ENCODE measurements at places on chromosomes 4 and X.

- peak; percentile 29 for DNase-seq
Observed at GRCh38 chr4:165006456-165006855, 25.3 kb upstream of the TRIM60 start.

- DNase-seq, result peak; percentile 31
Observed at GRCh38 chr4:11597506-11597905, 168.8 kb upstream of the HS3ST1 start.

- DNase-seq, result peak; percentile 27
Observed at GRCh38 chr4:123659730-123660129, 263.1 kb downstream of the SPRY1 start.

DNA sequence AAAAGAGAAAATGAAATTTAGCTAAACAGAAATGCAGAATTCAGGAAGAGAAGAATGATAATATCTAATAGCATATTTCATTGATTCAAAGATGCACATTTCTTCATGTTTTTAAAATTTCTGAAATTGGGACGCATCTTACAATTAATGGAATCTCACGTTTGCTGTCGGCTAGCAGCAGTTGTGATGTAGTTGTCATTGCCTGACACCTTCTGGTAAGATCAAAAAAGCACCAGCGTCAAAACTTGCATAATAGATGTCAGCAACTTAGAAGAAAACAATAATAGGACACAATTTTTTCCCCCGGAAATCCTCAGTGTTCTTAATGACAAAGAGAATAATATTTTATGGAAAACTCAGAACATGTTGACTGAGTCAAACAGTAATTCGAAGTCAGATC, 29.8 kb upstream of the SLC7A3 start:
- no peak for DNase-seq

- DNase-seq, result no peak
Observed at GRCh38 chr4:122010610-122011009, 58.8 kb upstream of the TRPC3 start.

GRCh38 chr4:6928081-6928480, 18.5 kb downstream of the TBC1D14 start:
- no peak for DNase-seq

DNA sequence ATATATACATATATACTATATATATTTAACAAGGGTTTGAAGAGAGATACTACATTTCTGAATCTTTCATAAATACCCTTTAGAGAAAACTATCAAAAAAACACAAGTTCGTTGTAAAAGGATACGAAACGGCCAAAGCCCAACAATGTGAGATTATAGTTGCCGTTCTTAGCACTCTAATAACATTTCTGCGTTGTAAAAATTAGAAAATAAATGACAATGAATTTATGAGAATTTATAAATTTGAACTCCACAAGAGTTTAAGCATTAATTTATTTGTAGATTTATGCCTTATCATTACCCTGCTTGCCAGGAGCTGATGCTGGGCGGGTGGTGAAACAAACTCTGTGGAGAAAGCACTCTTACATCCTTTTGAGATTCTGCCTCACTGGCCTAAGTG, 1.1 kb downstream of the WDR17 start:
- DNase-seq, result peak; percentile 48

- DNase-seq, result peak; percentile 0
Observed at GRCh38 chr4:46270986-46271596, 118.8 kb downstream of the GABRA2 start.

DNA sequence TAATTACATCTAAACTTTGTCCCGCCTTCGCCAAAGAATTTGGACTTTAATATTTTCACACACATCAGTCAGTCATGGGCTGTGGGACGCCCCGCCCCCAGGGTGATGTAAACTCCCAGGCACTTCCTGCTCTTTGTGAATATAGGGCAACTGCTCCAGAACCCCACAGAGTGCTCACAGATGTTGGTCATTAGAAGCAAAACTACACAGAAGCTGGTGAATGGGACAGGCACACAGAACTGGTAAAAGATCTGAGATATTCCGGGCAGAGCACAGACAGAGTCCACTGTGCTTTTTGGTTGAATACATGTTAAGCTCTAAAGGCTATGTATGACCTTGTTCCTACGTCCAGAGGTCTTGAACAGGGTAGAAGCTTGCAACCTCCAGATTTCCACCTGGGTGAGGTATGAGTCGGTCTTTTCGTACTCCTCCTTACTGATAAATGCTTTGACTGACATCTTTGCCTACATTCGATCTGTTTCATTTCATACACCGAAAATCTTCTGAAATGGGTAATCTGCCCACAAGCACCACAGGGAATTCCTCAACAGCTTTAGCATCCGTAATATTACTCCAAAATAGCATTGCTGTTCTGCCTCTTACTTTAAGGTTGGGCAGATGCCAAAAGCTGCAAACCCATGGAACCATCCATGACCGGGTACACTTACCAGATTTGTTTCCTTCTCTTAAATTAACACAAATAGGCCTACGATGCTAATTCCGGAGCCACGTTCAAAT, 144.6 kb downstream of the AMELX start:
- DNase-seq, result peak; percentile 39

DNA sequence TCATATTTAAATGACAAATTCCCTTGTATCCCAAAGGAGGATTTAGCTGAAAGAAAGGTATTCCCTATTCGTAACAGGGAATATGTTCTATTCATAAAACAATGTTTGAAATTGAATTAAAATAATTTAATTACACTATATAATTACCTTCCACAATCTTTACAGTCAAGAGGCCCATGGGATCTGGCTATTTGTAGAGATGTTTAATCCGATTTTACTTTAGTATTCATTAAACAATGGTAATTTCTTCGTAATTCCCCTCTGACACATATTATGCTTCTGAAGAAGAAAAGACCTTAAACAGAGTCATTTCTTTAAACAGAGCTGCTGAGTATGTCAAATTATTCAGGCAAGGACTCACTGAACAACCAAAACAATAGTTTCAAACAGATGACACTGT, 98.8 kb downstream of the MAGEC1 start:
- DNase-seq, result no peak

- DNase-seq, result no peak
Observed at GRCh38 chr4:3128058-3128457, 53.6 kb downstream of the HTT start.

- DNase-seq, result no peak
Observed at GRCh38 chr4:68183417-68183816, 53.7 kb upstream of the TMPRSS11F start.

DNA sequence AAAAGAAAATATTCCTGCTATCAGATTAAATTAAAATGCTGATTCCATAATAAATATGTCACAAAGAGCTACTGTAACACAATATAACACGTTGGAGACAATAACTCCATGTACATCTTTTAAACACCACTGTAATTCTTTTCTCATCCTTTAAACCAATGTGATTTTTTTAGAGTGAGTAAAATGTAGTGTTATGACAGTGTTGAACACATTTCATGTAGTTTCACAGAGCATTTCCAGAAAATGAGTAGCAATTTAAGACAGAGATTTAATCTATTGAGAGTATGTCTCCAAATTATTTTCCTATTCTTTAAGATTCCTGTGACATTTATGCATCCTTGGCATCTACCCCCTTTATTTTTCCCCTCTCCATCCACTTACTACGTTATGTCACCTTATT, 17.1 kb upstream of the PRRG1 start:
- DNase-seq, result no peak

- DNase-seq, result no peak
Observed at GRCh38 chr4:187467224-187467623, 528.3 kb upstream of the ZFP42 start.

DNA sequence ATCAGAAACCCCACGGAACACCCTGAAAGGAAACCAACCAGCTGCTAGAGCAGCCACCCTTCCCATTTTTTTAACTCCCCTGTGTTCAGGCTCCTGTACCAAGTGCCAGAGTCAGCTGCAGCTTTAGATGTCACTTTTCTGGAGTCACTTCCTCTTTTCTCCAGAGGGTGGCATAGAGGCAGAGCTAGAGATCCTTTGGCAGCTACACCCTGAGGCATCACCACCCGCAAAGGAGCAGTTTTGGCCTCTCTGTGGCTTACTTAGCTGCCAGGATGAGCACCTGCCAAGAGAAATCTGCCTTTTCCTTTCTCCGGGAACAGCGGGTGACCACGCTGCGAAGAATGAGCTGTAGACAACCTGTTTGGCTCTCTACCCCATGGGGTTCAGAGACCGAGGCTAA, 58.0 kb upstream of the CHRDL1 start:
- peak; percentile 94 for DNase-seq

DNA sequence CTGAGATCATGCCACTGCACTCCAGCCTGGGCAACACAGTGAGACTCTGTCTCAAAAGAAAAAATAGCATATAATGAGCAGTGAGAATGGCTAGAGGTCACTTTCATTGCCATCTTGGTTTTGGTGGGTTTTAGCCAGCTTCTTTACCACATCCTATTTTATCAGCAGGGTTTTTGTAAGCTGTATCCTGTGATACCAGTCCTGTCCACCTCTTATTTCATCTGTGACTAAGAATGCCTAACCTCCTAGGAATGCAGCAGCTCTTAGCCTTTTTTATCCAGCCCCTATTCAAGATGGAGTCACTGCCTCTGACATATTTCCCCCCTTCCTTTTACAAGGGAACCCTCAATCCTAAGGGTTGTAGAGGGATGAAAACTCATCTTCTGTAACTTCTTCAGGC, 26.1 kb upstream of the IGFBP7 start:
- DNase-seq, result no peak

DNA sequence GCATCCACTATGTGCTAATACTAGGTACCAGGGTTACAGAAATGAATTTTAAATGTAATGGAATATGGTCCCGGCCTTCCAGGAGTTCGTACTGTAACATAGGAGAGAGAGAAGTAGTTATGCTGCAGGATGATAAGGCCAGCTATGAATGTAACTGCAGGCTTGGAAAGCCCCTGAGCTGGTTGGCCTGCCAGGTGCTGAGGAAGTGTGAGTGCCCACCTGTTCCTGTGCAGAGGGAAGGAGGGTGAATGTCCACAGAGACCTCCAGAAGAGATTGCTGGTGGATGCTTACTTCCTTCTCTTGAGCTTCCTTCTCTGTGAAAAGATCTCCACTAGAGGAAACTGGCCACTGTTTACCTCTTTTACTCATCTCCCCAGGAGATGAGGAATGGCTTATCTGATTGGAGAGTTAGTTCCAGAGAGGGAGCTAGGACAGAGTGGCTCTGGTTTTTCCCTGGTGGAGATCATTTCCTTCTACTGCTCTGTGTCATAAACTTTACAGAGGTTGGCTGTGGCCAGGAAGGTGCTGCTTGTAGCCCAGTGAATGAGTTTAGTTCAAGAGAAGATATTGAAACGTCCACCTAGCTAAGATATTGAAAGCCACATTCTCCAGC, 114.0 kb upstream of the LNX1 start:
- no peak for DNase-seq

DNA sequence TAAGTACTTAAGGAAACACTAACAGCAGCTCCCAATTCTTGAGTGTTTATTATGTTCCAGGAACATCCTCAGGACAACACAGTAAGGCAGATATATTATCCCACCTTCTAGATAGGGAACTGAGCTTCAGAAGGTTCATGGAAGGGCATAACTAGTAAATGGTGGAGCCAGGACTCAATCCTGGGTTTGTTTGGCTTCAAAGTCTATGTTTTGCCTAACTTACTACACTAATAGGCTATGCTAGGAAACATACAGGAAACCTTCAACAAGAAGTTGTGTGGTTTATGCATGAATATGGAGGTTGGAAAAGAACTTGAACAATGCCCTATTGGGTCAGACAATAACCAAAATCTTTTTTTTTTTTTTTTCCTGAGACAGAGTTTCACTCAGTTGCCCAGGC, 72.5 kb upstream of the GPR34 start:
- no peak for DNase-seq

DNA sequence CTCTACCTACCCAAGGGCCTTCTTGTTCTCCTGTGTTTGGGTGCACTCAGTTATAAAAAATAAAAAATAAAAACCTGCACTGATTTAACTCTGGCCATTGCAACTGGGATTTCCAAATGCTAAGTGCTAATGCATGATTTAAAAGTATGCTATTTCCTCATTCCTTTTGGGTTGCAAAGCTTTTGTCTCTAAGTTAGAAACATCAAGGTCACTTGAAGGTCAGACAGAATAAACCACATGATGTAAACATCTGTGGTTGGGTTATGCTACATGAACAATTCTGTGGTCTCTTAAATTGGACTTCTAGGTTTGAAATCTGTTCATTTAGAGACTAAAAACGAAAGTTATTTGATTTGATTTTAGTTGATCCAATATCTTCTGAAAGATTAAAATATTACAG, 1547.4 kb upstream of the TENM3 start:
- DNase-seq, result peak; percentile 43

GRCh38 chr4:139986106-139986505, 167.9 kb downstream of the MAML3 start:
- peak; percentile 74 for DNase-seq

- no peak for DNase-seq
Observed at GRCh38 chrX:81208916-81209315, 7.0 kb downstream of the SH3BGRL start.

- DNase-seq, result no peak
Observed at GRCh38 chrX:15492469-15492868, 664 bp downstream of the PIR start.

DNA sequence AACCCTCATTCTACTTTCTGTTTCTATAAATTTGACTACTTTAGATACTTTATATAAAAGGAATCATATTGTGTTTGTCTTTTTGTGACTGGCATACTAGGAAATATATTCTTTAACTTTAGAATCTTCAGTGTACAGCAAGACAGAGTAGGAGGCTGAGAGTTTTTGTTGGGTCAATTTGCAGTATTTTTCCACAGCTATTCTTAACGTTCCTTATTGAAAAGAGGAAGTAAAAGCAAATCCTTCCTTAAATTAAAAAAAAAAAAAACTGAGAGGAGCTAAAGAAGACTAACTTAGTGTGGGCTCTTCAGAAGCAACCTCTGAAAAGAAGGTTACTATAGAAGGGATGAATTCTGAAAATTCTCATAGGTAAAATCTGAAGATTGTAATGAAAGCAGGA, 1194.6 kb downstream of the ADGRL3 start:
- no peak for DNase-seq

GRCh38 chr4:6710996-6711395, 1.3 kb upstream of the MRFAP1L1 start:
- DNase-seq, result no peak

DNA sequence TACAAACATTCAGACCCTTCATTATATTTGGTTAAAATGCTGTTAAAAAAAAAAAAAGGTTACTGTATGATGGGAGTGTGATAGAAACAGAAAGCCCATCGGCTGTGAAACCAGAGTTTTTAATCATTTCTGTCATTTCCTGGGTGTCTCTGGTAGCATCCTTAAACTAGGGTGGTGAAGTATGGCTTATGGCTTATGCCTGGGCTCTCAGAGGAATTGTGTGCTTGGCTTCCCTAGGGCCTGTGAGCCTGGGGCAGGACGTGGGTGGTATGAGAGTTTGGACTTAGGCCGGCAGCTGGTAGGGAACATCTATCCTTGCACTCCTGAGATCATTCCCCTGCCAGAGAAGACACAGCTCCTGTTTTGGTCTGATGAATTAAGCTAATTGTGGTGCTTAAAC, 52.2 kb downstream of the DCUN1D4 start:
- no peak for DNase-seq

GRCh38 chr4:68372588-68372987, 22.7 kb upstream of the YTHDC1 start:
- DNase-seq, result no peak

All from NCI-H69 (cell line).